ENCODE measurements at places on chromosomes 13 and 19. TPM values are rescaled to one million over a fixed set of nuclear protein-coding genes. Genes with fewer than 3 reads are reported as not detected.
A peak's percentile ranks its signal among the peaks of the same experiment; 100 is the strongest.

DNA sequence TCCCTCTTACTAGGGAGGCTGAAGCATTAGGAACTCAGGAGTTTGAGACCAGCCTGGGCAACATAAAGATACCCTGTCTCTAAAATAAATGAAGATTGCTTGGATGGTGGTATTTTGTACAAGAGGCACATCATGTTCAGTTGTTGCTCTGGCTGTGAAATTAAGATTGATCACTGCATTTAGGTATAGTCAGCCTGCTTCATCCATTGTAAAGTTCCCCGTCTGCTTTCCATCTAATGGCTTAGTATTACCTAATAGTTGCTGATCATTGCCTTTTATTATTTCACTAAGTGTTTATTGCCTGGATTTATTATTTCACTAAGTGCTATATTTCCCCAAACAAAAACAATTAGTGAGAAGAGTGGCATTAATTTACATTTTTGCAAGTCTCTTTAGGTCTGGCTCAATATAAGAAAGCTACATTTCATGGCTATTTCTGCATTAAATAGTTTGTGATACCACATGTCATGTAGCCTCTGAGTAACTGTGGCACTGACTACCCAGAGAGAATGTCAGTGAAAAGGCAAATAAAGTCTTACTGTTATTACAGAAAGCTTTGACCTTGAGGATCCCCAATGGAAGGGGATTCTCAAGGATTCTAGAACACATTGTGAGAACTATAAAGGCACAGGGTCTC lies 45.0 kb upstream of the ZMYM5 start:
- no peak for DNase-seq

GRCh38 chr19:45348367-45349125 lies 8.0 kb downstream of the KLC3 start:
- DNase-seq: no peak

GRCh38 chr13:106524108-106524507 lies 11.4 kb downstream of the EFNB2 start:
- no peak for DNase-seq

The FAM83E gene
- polyA plus RNA-seq: 12.4 TPM

The SLC17A7 gene
- 0.51 TPM for polyA plus RNA-seq

The KIR3DL2 gene
- not detected for polyA plus RNA-seq

The KCNN4 gene
- 5.4 TPM for polyA plus RNA-seq

GRCh38 chr19:35165200-35166058 lies 10.9 kb downstream of the FXYD5 start:
- no peak for DNase-seq

DNA sequence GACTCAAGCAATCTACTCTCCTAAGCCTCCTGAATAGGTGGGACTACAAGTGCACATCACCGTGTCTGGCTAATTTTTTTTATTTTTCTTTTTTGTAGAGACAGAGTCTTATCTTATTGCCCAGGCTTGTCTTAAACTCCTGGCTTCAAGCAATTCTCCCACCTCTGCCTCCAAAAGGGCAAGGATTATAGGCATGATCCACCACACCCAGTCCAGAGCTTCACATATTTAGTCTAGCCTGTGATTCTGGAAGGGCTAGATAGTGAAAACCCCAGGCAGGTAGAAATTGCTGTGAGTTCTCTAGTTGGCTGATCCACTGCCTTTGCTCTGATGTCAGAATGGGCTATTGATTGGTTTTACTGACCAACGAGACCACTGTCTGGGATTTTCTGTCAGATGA lies 854.6 kb upstream of the MIR17HG start:
- no peak for DNase-seq

The ZNF536 gene
- 3.6 TPM for polyA plus RNA-seq

DNA sequence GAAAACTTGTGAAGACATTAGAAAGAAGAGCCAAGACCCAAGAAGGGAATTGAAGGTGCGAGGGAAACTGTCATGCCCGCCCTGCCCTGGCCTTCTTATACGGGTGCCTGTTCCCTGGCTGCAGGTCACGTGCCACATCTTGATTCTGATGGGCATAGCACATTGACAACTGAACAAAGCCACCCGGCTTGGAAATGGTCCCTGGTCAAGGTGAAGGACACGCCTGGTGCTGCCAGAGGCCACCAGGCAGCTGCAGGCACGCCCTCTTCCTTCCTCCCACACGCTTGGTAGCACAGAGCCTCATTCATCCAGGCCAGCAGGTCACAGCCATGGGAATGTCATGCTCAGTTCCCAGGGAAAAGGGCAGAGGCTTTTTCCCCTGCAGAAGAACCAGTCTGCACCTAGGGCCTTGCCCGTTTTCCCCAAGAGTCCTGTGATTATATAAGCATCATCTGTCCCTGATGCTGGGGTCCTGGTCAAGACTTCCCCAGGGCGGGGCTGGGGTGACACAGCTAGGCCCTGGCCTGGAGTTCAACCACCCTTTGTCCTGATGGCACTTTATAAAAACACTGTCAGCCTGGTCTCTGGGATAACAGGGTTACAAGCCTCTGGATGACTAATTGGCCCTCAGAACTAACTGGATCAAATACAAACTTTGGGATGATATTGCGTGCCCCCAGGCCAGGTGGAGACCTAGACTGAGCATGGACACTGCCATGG lies 56.0 kb downstream of the CDADC1 start:
- DNase-seq: no peak

DNA sequence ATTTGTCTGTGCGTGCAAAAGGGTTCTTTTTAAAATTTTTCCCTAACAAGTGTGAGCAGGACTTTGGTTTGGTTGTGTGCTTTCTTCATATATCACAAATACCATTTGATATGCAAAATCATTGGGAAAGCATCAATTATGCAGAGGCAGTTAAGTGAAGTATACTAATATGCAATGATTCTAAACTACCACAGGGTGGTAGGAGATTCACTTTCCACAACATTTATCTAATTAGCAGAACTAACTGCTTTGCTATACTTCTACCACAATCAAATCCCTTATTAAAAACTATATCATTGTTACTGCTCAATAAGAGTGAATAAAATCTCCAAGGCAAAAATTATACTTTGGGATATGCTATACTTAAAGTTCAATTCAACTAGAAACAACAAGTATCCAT lies 2738.9 kb upstream of the PCDH20 start:
- DNase-seq: no peak

The SLC10A2 gene
- polyA plus RNA-seq: 0.74 TPM

The GPALPP1 gene
- 11.4 TPM for polyA plus RNA-seq

DNA sequence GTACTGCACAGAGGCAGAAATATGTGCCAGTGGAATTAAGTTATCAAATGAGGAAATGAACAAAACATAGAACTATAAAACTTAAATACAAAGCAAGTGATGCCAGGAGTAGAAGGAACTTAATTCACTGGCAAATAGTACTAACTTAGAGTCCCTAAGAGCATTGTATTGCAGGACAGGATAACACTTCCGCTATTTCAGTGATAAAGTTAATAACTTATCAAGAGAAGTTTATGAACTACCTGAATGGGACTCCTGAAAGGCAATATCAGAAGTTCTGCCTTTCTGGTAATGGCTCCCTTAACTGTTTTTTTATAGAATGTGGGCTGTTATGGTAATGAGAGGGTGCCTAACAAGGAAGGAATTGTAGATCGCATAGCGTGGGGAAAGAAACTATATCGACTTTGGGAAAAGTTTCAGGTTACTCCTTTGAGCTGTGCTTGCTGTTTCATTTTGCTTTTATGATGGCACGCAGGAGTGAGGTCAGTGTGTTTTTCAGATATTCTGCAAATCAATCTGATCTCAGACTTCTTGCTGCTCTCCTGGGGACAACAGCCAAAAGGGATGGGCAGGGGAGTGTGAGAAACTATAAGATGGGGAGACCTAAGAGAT lies 95.3 kb upstream of the MLNR start:
- no peak for DNase-seq

DNA sequence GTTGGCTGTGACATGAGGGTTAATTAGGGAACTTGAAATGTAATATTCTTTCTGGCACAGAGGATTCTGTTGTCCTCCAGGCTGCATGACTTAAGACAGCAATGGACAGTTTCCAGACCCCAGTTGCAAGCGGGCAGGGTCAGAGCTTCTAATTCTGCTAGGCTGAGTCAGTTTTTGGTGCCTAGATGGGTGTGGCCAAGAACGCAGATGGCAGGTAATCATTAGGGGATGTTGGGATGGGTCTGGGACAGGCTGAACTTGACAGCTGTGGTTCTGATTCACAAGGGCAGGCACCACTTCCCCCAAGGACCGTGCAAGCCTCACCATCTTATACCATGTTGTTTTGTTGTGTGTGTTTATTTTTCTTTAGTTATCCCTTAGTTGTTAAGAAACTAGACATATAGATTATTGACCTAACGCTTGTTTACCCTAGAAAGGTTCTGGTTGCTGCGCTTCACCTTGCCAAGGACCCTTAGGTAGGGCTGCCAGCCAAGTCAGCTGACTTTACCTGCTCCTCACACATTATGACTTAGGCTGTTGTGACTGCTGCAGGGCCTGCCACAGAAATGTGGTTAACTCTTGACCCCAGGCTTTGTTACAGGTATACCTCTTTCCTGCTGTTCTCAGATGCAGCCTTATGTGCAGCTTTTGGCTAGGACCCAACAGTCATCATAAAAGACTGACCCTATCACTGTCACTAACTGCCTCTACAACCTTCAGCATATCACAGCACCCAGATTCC lies 117.7 kb upstream of the KLF12 start:
- no peak for DNase-seq

GRCh38 chr13:101515504-101515903 lies 63.0 kb downstream of the ITGBL1 start:
- DNase-seq: no peak

GRCh38 chr19:48779636-48780035 lies 24.3 kb downstream of the FGF21 start:
- DNase-seq: no peak

DNA sequence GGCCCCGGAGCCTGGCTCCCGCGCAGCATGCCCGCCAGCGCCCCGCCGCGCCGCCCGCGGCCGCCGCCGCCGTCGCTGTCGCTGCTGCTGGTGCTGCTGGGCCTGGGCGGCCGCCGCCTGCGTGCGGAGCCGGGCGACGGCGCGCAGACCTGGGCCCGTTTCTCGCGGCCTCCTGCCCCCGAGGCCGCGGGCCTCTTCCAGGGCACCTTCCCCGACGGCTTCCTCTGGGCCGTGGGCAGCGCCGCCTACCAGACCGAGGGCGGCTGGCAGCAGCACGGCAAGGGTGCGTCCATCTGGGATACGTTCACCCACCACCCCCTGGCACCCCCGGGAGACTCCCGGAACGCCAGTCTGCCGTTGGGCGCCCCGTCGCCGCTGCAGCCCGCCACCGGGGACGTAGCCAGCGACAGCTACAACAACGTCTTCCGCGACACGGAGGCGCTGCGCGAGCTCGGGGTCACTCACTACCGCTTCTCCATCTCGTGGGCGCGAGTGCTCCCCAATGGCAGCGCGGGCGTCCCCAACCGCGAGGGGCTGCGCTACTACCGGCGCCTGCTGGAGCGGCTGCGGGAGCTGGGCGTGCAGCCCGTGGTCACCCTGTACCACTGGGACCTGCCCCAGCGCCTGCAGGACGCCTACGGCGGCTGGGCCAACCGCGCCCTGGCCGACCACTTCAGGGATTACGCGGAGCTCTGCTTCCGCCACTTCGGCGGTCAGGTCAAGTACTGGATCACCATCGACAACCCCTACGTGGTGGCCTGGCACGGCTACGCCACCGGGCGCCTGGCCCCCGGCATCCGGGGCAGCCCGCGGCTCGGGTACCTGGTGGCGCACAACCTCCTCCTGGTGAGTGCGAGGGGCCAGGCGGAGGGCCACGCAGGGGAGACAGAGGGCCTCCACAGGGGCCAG lies at the start of gene KL:
KL (plus strand) TSS at position 10 of the 909 bp plus-strand sequence; CDS start at position 28, 18 bp downstream.
- DNase-seq: peak; percentile 37

DNA sequence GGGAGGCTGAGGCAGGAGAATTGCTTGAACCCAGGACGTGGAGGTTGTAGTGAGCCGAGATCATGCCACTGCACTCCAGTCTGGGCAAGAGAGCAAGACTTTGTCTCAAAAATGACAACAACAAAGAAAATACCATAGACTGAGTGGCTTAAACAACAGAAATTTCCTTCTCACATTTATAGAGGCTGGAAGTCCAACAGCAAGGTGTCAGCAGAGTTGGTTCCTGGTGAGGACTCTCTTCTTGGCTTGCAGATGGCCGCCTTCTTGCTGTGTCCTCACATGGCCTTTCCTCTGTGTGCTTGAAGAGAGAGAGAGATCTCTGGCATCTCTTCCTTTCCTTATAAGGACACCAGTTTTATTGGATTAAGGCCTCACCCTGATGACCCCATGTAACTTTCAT lies 56.1 kb upstream of the ADGRE5 start:
- DNase-seq: no peak

DNA sequence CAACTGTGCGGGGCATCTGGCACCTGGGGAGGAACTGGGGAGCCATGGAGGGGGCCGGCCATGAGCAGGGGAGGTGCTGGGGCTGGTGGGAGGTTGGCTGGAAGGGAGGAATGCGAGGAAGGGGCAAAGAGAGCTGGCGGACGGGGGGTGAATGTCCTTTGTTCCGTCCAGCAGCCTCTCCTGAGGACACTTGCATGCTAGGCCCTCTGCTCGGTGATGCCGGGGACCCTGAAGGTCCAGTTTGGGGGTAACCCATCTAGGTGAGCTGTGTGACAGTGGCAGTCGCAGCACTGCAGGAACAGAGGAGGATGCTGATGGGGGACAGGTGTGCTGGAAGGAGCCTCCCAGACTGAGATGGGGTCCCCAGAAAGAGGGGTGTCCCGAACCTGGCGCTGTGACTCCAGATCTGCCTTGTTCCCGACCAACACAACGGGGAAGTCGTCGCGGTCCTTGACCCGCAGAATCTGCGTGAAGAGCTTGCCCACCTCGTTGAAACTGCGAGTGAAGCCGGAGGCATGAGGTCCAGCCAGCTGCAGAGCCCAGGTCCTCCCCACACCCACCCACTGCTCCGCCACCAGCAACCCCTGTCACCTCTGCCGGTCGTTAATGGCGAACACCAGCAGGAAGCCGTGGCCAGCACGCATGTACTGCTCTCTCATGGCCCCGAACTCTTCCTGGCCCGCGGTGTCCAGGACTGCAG lies 3.6 kb downstream of the RRAS start:
- DNase-seq: no peak

The OR7C2 gene
- polyA plus RNA-seq: not detected

GRCh38 chr13:49064476-49064875 lies 88.8 kb downstream of the FNDC3A start:
- DNase-seq: no peak

GRCh38 chr19:38466050-38466449 lies 32.6 kb downstream of the RYR1 start:
- DNase-seq: no peak

- no peak for DNase-seq
These were observed 210.7 kb upstream of the EDNRB start for GRCh38 chr13:78129359-78129758.

DNA sequence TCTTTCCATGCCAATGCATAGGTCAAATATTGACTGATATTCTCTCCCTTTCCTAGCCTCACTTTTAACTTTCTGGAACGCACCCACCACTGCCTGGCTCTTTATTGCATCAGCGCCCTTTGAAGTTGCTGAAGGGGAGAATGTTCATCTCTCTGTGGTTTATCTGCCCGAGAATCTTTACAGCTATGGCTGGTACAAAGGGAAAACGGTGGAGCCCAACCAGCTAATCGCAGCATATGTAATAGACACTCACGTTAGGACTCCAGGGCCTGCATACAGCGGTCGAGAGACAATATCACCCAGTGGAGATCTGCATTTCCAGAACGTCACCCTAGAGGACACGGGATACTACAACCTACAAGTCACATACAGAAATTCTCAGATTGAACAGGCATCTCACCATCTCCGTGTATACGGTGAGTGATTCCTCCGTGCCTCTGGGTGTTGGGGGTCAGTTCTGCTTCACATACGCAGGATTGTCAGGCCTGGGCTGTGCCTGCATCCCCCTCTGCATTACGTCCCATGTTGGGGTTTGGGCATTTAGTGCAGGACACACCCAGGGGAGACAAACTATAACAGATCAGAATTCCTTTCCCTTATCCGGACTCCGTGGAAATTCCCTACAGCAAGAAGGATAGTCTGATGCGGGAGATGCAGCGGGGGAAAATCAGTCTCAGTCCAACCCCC lies 1.3 kb downstream of the CEACAM21 start:
- DNase-seq: no peak

All from hepatocyte (in vitro differentiated cells).